Activated CD8-positive, alpha-beta T cell treated with anti-CD3 and anti-CD28 coated beads for 36 hours (primary cell): ENCODE measurements at places on chromosomes 4 and X. TPM values are rescaled to one million over a fixed set of nuclear protein-coding genes. Genes with fewer than 3 reads are reported as not detected.
A peak's percentile ranks its signal among the peaks of the same experiment; 100 is the strongest.

DNA sequence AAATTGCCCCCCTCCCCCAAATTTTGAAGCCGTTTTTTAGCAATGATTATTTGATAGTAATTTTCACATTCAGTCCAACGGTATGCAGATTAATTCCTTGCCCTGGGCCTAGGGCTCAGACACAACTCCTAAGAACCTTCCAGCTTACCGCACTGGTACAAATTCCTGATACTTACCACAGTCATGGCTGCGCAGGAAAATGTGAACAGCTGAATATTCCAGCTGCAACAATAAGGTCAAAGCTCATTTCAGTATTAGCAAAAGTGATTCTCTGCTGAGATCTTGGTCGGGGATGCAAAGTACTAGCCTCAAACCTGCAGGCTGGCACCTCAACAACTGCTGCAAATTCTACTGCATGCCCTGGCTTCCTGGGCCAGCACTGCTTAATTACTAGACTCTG lies 3.0 kb downstream of the ATP11C start:
- DNase-seq: no peak
- peaks cover 35% of the 10 kb centered on the region for H3K4me1 ChIP-seq
- H3K27ac ChIP-seq: no peak overlapping the region
- no peaks in the 10 kb centered on the region for H3K27me3 ChIP-seq
- peak overlapping the region; percentile 76 for H3K4me3 ChIP-seq

- H3K4me3 ChIP-seq: no peak overlapping the region
- peaks cover 3% of the 10 kb centered on the region for H3K27me3 ChIP-seq
- no peak for DNase-seq
- no peaks in the 10 kb centered on the region for H3K36me3 ChIP-seq
These were observed 223.7 kb upstream of the DIPK2B start for GRCh38 chrX:45424326-45424725.

GLRA3 gene
- total RNA-seq: not detected

CT47B1 gene
- not detected for total RNA-seq

DNA sequence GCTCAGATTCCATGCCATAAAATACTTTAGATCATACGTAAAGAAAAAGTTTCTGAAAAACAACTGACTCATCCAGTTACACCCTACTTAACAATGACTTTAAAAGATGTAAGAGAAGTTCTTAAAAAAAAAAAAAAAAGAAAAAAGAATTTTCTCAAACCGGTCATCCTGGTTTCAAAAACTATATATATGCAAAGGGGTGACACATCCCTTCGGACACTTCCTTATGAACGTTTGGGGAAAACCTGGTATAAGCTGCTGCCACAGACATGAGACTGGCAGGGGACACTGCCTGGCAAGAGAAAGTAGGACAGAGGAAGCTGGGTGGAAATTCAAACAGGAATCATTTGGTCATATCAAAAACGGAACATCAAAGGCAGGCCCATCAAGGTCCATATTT lies 81.2 kb upstream of the PRSS48 start:
- peaks cover 3% of the 10 kb centered on the region for H3K27me3 ChIP-seq
- no peaks in the 10 kb centered on the region for H3K4me1 ChIP-seq
- H3K36me3 ChIP-seq: no peaks in the 10 kb centered on the region
- no peak overlapping the region for H3K4me3 ChIP-seq

DNA sequence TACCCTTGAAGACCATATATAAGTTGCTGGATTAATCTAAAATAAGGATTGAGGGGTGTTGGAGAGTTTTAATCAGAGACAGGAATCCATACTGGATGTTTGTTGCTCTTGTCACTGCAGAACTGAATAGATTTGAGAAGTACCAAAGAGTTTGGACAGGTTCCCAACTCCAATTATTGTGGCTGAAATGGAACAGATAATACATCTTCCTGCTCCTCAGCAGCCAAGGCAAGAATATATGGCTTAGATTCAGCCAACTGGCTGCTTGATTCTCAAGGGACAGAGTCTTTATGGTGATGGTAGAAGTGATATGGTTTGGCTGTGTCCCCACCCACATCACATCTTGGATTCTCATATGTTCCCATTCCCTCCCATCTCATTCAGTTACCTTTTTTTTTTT lies 97.0 kb upstream of the PDHA2 start:
- no peaks in the 10 kb centered on the region for H3K27me3 ChIP-seq
- H3K27ac ChIP-seq: no peak overlapping the region
- no peaks in the 10 kb centered on the region for H3K36me3 ChIP-seq
- H3K4me3 ChIP-seq: no peak overlapping the region

- H3K27ac ChIP-seq: no peak overlapping the region
- H3K4me1 ChIP-seq: peaks cover 22% of the 10 kb centered on the region
- no peak overlapping the region for H3K4me3 ChIP-seq
- no peaks in the 10 kb centered on the region for H3K27me3 ChIP-seq
These were observed 120.2 kb upstream of the FAM9C start for GRCh38 chrX:13164611-13165010.

DNA sequence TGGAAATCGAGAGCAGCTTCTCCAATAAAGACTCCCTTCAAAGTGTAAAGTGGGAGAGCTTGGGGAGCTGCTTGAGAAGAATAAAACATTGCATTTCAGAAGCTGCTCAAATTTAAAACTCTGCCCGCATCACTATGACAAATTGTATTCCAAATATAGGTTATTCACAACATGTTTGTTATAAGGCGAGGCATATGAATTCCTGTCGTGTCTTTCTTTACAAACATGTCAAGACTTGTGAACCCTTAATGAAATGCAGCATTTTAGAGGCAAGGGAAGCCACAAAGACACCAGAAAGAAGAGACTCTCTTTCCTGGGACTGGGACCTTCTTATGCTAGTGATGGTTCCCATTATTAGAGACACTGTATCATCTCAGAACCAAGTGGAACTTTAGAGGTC lies 311.2 kb downstream of the DHX15 start:
- DNase-seq: no peak
- no peaks in the 10 kb centered on the region for H3K27me3 ChIP-seq
- no peaks in the 10 kb centered on the region for H3K36me3 ChIP-seq
- H3K4me3 ChIP-seq: no peak overlapping the region
- H3K4me1 ChIP-seq: no peaks in the 10 kb centered on the region

DNA sequence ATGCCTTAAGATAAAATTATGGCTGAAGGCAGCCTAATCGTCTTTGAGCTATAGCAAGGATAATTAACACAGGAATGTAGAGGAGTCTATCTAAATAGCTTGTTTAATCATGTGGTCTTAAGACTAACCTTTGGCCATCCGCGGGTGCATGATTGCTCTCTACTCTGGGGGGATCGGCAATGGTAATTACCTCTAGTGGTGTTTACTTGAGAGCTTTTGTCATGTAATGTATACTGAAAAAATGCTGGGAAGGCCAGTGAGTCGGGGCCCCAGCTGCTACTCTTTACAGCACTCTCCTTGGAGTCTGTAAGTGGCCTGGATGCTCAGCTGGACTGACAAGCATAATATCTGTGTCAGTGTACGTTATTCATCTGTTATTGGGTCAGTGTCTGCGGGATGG lies 65.5 kb upstream of the GNPDA2 start:
- no peaks in the 10 kb centered on the region for H3K4me1 ChIP-seq
- no peaks in the 10 kb centered on the region for H3K27me3 ChIP-seq
- H3K27ac ChIP-seq: no peak overlapping the region
- no peaks in the 10 kb centered on the region for H3K36me3 ChIP-seq
- no peak overlapping the region for H3K4me3 ChIP-seq

ZMAT1 gene
- 3.3 TPM for total RNA-seq

GRCh38 chr4:183304067-183304466 lies 16.0 kb downstream of the CLDN22 start:
- H3K4me3 ChIP-seq: no peak overlapping the region
- peaks cover 8% of the 10 kb centered on the region for H3K27me3 ChIP-seq
- H3K36me3 ChIP-seq: no peaks in the 10 kb centered on the region
- DNase-seq: no peak

ZMYM3 gene
- total RNA-seq: 27.5 TPM

GRCh38 chr4:100450449-100450848 lies 67.4 kb downstream of the EMCN start:
- no peaks in the 10 kb centered on the region for H3K4me1 ChIP-seq
- DNase-seq: no peak
- no peaks in the 10 kb centered on the region for H3K27me3 ChIP-seq
- no peak overlapping the region for H3K4me3 ChIP-seq
- no peak overlapping the region for H3K27ac ChIP-seq

OCRL gene
- 2.2 TPM for total RNA-seq

C1QTNF7 gene
- not detected for total RNA-seq

- H3K27ac ChIP-seq: no peak overlapping the region
- no peaks in the 10 kb centered on the region for H3K4me1 ChIP-seq
- no peak for DNase-seq
- no peak overlapping the region for H3K4me3 ChIP-seq
- no peaks in the 10 kb centered on the region for H3K36me3 ChIP-seq
These were observed 50.0 kb downstream of the C4orf46 start for GRCh38 chr4:158621729-158622128.

MTHFD2L gene
- 8.1 TPM for total RNA-seq

MAGEA4 gene
- total RNA-seq: not detected

UBA1 gene
- 243 TPM for total RNA-seq

GRCh38 chr4:997375-998071 lies 4.3 kb upstream of the SLC26A1 start:
- H3K4me3 ChIP-seq: no peak overlapping the region
- no peak for DNase-seq
- H3K27ac ChIP-seq: no peak overlapping the region
- H3K27me3 ChIP-seq: peaks cover 27% of the 10 kb centered on the region
- no peaks in the 10 kb centered on the region for H3K36me3 ChIP-seq

DNA sequence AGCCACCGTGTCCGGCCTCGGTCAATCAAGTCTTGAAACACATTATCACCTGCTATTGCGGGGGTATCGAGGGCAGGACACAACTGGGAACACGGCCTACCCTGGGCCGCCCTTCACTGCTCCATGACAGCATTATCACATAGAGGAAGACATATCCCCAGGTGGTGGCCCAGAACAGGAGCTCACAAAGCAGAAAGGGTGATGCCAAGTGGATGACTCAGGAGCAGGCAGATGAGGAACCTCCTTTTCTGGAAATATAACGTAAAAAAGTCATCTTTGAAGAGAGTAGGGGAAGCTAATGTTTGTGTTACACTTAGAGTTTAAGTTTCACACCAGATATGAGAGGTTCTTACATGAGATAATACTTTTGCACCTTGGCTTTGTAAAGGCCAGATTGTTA lies 5.3 kb upstream of the SUPT20HL1 start:
- DNase-seq: no peak
- H3K27ac ChIP-seq: no peak overlapping the region
- no peaks in the 10 kb centered on the region for H3K36me3 ChIP-seq
- H3K4me1 ChIP-seq: no peaks in the 10 kb centered on the region

MAGEA1 gene
- total RNA-seq: not detected

DNA sequence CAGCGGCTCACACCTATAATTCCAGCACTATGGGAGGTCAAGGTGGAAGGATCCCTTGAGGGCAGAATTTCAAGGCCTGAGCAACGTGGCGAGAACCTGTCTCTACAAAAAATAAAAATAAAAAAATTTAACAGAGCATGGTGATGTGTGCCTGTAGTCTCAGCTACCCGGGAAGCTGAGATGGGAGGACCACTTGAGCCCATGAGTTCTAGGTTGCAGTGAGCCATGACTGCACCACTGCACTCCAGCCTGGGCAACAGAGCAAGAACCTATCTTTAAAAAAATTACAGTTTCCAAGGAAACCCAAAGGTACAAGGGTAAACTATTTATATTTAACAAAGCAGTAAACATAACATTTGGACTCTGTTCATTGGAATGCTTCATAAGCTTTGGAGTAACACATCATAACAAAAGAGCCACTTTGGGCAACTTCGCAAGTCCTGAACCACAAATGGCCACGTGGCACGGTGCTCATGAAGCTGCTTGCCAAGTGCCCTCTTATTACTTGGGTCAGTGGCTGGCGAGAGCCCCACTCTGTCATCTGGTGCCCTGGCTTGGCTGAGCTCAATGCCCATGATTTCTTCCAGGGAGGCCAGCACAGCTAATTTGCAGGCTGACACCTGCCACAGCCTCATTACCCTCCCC lies 165.6 kb downstream of the SH3KBP1 start:
- DNase-seq: no peak
- peaks cover 16% of the 10 kb centered on the region for H3K36me3 ChIP-seq
- H3K27me3 ChIP-seq: no peaks in the 10 kb centered on the region
- H3K4me1 ChIP-seq: peaks cover 47% of the 10 kb centered on the region
- no peak overlapping the region for H3K4me3 ChIP-seq

ARSD gene
- total RNA-seq: 1.2 TPM

TRPC5OS gene
- total RNA-seq: not detected

HAND2 gene
- total RNA-seq: not detected

GRCh38 chrX:132520792-132521191 lies 32.0 kb upstream of the MBNL3 start:
- no peaks in the 10 kb centered on the region for H3K4me1 ChIP-seq
- H3K27me3 ChIP-seq: no peaks in the 10 kb centered on the region
- no peak overlapping the region for H3K27ac ChIP-seq
- DNase-seq: no peak
- no peaks in the 10 kb centered on the region for H3K36me3 ChIP-seq

DNA sequence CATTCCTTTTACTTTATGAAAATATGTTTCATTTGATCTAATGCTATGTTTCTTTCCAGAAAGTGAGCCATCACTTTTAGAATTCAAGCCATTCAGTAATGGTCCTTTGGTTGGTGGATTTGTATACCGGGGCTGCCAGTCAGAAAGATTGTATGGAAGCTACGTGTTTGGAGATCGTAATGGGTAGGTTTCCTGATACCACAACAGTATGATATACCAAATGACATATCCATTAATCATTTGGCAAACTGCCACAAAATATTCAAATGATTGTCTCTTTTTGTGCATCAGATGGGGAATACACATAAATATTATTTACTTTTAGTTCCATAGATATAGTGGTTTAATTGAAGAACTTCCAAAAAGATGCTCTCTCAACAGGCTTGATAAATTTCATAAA lies 68.2 kb downstream of the HHIP start:
- H3K27me3 ChIP-seq: peaks cover 3% of the 10 kb centered on the region
- DNase-seq: no peak
- no peak overlapping the region for H3K4me3 ChIP-seq

DNA sequence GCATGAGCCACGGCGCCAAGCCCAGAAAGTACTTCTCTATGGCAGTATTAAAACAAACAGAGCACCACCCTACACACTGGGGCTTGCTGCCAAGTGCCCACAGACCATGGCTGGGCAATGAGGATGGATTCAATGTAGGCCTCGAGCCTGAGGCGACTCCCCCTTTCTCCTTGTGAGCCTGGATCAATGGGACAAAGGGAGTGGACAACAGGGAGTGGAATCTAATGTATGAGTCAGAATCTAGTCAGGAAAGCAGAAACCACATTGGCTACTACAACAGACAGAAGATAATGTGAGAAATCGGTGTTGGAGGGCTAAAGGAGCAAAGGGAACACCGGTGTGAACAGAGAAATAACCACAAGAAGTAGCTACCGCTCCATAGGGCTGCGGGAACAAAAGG lies 37.7 kb upstream of the OCIAD2 start:
- no peak overlapping the region for H3K27ac ChIP-seq
- H3K4me3 ChIP-seq: no peak overlapping the region
- no peak for DNase-seq
- no peaks in the 10 kb centered on the region for H3K27me3 ChIP-seq
- no peaks in the 10 kb centered on the region for H3K36me3 ChIP-seq

ZNF732 gene
- total RNA-seq: not detected
